Myocyte (in vitro differentiated cells): ENCODE measurements at places on chromosomes 3 and 15.

DNA sequence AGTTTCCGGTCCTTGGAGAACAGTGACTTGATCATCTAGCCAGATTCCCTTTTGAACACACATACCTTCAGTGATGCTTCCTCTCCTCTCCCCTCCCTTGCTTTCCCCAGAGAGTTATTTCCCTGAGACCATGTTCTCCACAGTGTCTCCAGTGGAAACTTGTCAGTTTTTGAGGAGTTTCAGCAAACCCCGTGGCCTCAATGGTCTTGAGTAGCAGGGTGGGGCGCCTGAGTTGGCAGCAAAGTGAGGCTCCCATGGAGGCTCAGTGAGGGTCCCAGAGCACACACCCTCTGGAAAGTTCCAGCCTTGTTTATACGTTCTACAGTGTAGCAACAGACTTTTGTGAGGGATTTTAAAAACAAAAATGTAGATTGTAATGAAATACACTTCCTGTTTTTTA is 135.1 kb downstream of the LRRC28 start:
- DNase-seq: no peak

GRCh38 chr3:186915806-186916796 is 14.2 kb upstream of the ST6GAL1 start:
- DNase-seq: peak; percentile 62

DNA sequence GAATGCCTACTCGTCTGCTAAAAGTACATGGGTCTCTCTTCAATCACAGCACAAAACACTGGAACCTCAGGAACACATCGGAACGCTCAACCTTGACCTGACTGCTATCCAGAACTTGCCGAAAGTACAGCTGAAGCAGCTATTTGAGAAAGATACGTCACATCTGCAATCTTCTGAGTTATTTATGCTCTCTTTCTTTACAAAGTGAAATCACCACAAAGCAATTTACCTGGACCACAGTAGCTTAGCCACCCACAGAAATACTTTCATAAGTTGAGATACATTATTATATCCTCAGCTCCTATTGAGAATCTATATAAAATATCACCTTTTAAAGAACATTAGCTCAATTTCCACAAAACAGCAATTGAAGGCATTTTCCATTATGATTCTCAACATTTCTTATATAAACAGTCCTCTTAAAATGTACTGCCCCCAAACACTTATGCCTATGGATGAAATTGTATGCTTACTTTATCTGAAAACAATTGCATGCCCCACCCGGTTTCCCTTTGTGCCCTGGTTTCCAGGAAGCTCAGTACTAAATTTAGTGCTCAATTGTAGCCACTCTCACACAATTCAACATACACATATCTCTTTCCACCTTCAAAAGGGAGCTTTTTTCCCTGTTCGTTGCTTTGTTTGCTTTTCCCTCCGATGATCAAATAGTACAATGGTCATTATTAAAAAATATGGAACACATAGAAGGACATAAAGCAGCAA is 31.8 kb downstream of the HEG1 start:
- DNase-seq: no peak

- DNase-seq: no peak
These were observed 330.6 kb upstream of the MCTP2 start for GRCh38 chr15:93900476-93901400.

- no peak for DNase-seq
These were observed 4.2 kb downstream of the RPL15 start for GRCh38 chr3:23921052-23921511.

- no peak for DNase-seq
These were observed 36.9 kb upstream of the PCSK6 start for GRCh38 chr15:101526442-101526841.

DNA sequence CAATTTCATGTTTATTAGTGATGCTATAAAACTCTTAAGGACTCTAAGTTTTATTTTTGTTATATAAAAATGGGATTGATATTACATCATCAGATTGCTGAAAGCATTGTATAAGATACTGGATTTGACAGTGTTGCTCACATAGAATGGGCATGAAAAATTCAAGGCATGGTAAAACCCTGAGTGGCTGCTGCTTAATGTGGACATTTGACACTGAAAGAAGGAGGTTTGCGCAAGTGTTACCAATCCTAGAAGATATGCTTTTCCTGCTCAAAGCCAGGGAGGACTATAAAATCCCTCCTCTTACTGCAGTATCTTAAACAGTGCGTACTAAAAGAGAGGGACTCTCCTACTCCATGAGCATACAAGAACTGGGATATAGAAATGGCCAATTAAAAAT is 65.8 kb upstream of the PTX3 start:
- DNase-seq: no peak

DNA sequence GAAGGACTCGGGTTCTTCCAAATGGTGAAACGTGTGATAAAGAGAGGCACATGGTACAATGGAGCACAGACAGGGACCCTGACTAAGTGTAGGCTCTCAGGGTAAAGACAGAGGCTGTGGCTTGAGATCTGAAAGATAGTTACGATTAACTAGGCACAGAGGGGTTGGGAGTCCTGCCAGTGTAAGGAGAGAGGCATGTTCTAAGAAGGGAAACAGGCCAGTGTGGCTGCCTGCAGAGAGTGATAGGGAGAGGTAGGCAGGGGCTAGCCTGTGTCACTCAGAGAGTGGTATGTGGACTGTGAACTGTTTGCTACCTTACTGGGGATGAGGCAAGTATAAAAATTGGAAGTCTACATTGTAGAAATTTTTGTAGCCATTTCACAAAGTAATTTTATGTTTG is 109.5 kb downstream of the PEX5L start:
- DNase-seq: no peak

GRCh38 chr15:91369823-91370222 is 269.8 kb downstream of the SV2B start:
- no peak for DNase-seq

DNA sequence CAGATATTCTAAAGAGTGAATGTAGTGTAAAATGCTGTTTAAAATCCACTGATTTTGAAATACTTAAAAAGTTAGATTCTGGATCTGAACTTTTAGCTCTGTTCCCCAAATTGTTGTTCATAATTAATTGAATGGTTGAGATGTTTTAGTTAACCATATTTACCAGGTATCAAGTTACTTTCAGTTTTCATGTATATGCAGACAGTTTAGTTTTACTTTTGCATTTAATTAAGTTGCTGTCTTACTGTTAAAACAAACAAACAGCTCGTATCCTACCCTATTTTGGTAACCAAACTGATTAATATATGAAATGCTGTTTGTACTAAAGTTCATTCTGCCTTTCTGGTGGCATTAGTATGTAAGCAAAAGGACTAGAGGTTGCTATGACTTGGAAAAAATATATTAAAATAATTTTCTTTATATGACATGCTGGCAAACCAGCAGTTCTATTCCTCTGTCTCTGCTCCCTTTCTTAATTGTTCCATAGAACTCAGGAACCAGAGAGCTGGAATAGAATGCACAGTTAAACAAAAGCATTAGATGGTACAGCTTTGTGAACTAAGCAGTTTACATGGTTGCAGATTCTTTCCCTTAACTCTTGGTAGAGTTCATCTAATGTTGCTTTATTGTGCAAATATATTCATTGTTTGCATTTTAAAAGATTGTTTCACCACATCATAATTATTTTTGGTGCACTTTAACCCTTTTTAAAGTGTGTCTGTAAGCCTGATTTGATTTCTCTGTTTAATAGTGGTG is 39.5 kb upstream of the SCAANT1 start:
- DNase-seq: no peak

DNA sequence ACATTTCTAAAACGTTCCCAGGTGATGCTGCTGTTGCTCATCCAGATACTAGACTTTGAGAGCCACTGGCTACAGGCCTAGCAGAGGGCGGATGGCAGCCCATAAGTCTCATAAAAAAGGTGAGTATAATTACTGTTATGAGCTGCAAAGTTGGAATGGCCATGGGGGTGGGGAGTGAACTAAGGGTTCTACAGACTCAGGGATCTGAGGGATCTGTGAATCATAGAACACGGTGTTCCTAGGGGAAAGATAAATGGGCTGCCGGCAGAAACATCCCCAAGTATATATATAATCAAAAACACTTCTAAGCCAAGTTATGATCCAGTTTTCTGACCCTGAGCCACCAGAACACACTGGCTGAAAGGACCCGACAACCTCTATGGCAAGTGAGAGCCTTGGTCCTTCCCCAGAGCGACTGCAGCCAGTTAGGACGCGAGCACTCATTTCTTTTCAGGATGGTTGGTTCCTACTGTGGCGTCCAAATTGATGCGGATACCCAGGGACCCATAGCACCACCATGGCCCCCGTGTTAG is 7.9 kb upstream of the SYNM start:
- DNase-seq: no peak

DNA sequence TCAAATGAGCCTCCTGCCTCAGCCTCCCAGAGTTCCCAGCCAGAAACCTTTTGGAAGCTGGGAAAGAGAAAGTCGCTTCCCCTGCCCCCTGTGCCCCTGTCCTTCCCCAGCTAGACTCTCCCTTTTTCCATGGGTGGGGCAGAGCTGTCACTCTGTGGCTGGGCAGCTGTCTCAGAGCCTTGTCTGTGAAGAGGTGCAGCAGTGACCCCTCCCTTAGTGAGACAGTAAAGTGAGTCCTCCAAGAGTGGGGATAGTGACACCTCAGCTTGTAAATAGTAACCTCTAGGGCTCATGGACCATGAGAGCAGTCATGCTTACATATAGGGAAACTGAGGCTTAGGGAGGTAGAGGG is 76.3 kb downstream of the SMAD6 start:
- DNase-seq: peak; percentile 63

DNA sequence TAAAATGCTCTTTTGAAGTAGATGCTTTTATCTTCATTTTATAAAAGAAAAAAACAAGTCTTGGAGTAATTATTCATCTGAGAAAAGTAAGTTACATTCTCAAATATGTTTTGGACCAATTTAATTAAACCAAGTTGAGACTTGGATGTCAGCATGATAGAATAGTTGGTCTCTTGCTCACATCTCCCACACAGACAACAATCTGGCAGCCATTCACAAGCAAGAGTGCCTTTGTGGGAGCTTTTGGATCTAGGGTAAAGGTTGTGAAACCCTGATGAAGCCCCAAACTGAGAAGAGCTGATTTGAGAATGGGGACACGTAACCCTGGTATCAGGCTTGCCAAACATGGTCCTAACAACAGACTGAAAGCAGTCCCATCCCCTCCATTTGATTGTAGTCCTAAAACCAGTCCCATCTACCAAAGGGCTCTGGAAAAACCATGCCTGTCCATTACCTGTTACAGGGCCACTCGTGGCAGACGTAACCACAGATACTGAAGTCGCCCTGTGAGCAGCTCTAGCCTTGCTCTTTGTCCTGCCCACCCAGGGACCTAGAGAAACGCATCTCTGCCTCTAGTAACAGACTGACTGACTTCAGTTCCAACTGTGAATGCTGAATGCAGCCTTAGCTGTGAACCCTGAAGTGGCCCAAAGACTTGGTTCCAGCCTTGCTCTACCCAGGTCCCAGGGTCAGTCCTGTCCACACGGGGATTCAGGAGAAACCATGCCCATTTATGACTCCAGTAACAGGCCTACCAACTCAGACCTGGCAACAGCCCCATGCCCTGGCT is 145.5 kb upstream of the SYNPR start:
- no peak for DNase-seq

DNA sequence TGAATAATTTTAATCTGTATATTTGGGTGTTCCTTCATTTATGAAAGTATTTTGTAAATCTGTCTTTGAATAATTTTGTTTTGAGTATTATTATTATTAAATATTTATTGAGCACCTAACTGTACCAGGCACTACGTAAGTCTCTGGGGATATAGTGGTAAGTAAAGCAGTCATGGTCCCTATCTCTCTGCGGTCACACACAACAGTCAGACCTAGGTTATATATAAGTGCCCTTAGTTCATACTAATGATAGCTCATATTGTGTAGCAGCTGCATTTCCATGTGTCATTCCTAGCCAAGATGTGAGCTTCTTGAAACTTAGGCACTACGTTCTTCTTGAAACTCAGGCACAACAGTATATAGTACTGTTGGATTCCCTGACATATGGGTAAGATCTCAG is 12.4 kb downstream of the NKTR start:
- peak; percentile 52 for DNase-seq

DNA sequence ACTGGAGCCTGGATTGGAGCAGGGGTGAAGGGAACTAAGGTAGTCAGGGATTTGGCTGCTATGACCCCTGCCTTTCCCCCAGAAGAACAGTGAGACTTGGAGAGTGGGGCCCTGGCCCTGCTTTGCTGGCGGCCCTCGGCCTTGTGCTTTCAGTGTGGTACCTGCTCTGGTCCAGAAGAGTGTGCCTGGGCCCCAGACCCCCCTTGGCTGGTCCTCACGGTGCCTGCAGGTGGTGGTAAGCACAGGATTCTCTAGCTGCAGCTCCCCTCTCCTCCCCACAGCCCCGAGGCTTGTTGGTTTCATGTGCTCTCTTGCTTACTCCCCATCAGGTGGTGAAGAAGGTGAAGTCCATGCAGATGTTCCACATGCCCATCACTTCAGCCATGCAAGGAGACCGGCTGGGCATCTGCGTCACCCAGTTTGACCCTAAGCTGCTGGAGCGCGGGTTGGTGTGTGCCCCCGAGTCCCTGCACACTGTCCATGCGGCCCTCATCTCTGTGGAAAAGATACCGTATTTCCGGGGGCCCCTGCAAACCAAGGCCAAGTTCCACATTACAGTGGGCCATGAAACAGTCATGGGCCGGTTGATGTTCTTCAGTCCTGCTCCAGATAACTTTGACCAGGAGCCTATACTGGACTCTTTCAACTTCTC is 125.7 kb downstream of the DNAJB8 start:
- no peak for DNase-seq
